ENCODE measurements at places on chromosomes 3 and 15.

GRCh38 chr3:151275091-151275490 is 3.3 kb downstream of the P2RY14 start:
- DNase-seq, result no peak

- DNase-seq, result no peak
Measured at GRCh38 chr3:161081633-161082032, 23.5 kb downstream of the B3GALNT1 start.

DNA sequence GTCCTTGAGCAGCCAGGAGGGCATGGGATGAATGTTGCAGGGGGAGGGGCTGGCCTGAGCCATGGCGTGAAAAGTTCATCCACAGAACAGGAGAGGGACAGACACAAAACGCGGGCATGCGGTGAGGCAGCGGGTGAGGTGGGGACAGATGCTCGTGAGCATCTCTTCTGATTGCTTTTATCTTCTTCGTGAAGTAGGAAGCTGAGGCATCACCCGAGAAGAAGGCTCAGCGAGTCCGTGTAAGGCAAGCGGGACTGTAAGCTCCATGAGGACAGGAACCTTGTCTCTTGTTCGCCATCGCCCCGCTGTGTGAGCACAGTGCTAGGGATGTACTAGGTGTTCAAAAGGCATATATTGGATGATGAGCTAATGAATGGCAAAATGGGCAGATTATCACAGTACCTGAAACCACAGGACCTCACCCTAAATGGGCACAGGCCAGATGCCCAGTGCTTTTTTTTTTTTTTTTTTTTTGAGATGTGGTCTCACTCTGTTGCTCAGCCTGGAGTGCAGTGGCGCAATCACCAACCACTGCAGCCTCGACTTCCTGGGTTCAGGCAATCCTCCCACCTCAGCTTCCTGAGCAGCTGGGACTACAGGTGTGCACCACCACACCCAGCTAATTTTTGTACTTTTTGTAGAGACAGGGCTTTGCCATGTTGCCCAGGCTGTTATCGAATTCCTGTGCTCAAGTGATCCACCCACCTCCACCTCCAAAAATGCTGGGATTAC is 46.8 kb downstream of the CPN2 start:
- no peak for DNase-seq

GRCh38 chr3:149401212-149401925 is 23.9 kb upstream of the TM4SF1 start:
- DNase-seq, result no peak

DNA sequence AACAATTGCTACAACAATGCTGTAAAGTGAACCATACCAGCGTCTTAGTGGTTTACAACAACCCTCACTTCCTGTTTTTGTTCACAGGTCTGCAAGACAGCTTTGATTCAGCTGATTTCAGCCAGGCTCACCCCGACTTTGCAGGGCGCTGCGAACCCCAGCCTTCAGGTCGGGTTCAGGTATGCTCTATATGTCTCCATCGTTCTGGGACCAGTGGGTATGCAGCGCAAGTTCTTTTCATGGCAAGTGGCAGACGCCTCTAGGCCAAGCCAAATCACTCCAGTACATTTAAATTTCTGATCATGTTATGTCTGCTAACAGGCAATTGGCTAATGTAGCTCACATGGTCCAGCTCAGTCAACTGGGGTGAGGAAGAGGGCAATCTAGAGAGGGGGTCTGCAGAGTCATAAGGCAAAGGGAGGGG is 52.4 kb upstream of the RGMA start:
- no peak for DNase-seq
